ENCODE measurements at places on chromosomes 1 and 21. TPM values are rescaled to one million over a fixed set of nuclear protein-coding genes. Genes with fewer than 3 reads are reported as not detected.

APOBEC4 gene
- total RNA-seq, result not detected

ACAP3 gene
- total RNA-seq, result 111 TPM

GRCh38 chr1:238264951-238265350, 374.2 kb upstream of the ZP4 start:
- no peak for DNase-seq

DNA sequence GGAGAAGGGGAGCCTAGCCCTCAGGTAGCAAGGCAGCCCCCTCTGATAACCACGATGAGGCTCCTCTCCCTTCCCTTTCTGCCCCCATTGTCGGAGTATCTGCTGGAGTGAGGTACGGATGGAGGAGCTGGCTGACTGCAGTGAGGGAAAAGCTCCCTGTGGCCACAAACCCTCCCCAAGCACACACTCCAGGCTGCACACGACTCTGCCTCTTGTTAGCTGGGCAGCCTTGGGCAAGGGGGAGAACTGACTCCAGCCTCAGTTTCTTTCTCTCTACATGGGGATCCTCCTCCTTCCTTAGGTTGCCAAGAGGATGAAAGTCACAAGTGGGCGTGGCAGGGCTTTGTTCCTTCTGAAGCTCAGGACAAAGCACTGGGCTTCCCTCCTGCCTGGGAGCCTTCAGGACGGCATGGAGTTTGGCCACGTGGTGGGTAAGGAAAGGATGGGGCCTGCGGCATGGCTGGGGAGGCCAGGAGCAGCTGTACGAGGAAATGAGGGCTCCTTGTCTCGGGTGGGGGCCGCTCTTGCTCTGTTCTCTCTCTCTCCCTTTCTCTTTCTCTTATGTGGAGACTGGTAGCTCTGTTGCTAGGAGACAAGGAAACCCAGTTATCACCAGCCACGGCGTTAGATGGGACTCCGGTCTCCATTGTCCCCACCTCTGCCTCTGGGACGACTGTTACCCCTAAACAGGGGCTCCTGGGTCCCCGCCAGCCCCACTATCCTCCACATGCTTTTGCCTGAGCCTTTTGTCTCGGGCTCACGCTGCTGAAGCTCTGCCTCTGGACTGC, 39.7 kb downstream of the LRP8 start:
- DNase-seq, result no peak

Measured in progenitor cell of endocrine pancreas (in vitro differentiated cells).